ENCODE measurements at places on chromosomes 1 and 21.

DNA sequence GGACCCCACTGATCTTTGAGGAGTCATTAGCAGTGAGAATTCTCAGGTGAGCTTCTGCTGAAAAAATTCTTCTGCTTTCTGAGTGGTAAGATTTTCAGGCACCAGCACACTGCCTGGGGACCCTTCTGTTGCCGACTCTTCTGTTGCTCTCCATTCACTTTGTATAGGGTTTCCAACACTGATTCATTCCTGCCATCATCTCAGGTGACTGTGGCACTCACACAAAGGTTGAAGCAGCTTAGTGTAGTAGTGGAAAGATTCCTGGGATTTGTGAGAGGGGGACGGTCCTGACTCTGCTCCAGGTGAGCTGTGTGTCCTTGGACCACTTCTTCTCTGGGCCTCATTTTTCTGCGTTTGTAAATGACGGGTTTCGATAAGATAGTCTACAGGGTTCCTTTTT, 9.4 kb downstream of the UTP11 start:
- DNase-seq, result no peak

DNA sequence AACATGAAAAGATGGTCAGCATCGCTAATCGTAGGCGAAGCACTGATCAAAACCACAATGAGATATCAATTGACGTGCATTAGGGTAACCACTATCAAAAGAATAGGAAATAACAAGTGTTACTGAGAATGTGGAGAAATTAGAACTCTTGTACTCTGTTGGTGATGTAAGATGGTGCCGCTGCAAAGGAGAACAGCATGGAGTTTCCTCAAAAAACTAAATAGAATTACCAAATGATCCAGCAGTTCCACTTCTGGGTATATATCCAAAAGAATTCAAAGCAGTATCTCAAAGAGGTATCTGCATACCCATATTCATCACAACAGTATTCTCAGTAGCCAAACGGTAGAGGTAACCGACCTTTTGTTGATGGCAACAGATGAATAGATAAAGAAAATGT, 8.3 kb upstream of the CD101 start:
- DNase-seq, result no peak

DNA sequence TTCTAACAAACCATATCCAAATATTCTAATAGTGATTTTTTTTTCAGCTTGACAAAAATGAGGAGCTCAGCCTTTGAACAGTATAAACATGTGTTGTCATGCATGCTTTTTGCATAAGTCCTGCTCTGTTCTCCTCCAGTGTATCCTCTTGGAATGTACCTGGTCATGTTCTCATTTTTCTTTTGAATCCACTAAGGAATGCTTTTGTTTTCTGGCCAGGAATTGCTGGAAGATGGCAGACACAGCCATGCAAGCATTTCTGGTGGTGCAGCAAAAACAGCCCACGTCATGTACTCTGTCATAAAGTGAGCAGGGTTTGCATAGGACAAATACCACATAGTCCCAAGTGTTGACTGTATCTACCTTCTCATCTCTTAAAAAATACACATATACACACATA, 11.5 kb upstream of the PLD5 start:
- DNase-seq, result no peak

DNA sequence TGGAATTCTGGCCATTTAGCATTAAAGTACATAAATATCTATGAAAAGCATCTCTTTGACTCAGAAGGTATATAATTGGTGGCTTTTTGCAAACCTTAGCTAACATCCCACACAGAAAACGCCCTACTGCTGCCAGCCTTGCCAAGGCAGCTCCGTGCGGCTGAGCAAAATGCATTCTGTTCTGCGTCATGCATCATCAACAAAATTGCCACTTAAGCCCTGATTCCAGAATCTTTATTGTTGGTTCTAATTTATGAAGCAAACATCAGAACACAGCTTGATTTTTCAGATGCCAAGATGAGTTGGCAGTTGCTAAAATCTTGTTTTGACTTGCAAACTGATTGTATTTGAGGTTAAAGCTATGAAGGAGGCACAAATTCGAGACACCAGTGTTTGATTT, 314.9 kb upstream of the DEPDC1 start:
- DNase-seq, result no peak

GRCh38 chr1:55825461-55825860, 610.3 kb upstream of the USP24 start:
- no peak for DNase-seq

DNA sequence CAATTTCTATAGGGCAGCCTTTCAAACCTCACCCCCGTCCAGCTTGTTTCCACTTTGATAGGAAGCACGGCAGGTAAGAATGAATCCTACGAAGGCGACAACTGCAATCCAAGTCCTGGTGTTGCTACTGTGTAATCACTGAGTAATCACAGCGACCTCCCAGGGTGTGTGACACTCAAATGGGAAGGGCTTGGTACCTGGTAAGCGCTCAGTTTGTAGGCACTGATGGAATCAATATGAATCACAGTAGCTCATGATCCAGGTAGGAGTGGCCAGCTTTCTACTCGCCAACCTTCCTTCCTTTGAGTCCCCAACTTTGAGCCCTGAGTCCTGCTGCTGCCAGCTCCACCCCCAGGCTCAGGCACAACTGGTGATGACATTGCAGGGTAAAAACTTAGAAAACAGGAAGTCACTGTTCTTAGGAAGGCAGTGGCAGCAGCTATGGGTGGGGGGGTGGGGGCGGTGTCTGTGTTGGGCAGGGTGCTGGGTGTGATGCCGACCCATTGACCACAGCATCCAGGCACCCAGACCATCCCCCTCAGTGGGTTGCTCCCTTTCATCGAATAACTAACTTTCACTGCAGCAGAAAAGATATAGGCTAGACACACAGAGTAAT, 70.7 kb downstream of the CD247 start:
- peak; percentile 57 for DNase-seq

GRCh38 chr1:24414775-24415333, 748 bp upstream of the NIPAL3 start:
- DNase-seq, result no peak

DNA sequence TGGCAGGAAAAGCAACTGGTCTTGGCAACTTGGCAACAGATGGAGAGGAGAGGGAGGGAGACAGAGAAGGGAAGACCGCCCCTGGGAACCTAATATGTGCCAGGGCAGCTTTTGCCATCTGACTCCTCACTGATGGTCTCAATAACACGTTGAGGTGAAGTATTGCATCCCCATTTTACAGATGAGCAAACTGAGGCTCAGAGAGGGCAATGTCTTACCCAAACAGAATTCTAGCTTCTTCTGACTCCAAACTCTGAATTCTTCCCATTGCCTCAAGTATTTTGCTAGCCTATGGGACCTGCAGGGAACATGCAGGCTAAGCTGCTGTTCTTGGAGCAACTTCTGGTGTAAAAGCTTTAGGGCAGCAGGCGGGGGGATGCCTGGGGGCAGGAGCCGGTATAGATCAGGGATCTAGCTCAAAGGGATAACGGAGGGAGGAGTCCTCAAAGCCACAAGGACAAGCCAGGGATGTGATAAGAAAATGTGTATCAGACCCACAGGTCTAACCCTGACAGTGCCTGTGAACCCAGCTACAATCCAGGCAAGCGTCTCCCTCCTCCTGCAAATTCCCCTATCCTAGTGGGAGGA, 7.2 kb upstream of the GUCA2A start:
- DNase-seq, result no peak

- no peak for DNase-seq
These were observed 567.1 kb downstream of the PTPRC start for GRCh38 chr1:199205740-199206441.

DNA sequence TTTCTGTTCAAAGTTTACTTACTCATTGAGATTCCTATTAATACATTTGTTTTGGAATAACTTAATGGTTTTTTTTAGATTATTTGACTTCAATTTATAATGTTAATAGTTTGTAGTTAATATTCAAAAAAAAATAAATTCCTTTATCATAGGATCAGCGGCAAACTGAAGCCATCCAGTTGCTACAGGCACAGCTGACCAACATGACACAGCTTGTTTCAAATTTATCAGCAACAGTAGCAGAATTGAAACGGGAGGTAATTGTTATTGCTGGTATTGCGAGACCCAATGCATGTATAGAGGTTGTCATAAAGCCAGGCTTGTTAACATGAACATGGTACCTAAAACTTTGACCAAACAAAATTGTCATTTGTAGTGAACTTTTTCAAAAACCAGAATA, 59.0 kb upstream of the FASLG start:
- DNase-seq, result no peak

DNA sequence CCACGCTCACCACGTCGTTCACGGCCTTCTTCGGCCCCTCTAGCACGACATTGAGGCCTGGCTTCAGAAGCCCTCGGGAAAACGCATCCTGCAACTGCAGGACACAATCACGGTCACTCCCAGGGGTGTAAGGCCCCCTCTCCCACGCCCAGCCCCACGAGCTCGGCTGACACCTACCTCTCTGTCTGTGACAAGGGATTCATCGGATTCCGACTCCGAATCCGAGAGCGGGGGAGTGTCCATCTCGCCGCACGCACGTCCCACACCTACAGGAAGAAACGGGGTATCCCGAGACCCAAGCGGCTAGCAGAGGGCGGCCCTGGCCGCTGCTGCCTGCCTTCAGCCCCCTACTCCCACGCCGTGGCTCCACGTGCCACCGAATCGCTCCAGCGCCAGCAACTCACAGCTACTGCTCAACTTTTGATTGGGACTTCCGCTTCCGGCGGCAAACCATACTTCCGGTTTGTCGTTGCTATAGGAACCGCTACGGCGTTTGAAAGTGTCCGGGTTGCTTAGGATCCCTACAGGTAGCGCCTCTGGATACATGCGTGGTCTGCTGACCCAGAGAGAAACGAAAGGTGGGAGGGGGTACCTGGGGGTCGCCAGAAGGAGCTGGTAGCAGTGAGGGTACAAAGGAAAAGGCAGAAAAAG, at the start of the genes CFAP57 and EBNA1BP2:
Gene CFAP57, plus strand, starts transcription at position 455 of the 651 bp plus-strand sequence. CDS start 424 bp downstream, outside the sequence.
Gene EBNA1BP2, minus strand, starts transcription at position 415 of the 651 bp plus-strand sequence. Its CDS starts 172 bp downstream, at position 243.
- DNase-seq, result peak; percentile 87

DNA sequence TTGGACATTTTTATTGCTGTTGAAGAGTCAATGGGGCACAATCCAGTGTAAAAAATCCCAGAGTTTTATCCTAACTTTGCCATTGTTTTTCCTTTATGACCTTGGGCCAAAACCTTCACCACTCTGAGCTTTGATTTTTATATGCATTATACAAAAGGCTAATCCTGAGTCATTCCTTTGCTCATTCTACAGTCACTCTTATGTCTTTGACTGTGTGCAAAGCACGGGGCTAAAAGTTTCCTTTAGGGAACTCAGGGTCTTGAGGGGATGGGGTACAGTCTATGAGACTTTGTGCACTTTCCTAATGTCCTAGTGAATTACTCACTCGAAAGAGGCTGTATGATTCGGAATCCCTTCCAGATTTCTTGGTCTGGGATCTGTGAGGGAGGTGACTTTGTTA, 543.2 kb upstream of the CAMK1G start:
- DNase-seq, result no peak

DNA sequence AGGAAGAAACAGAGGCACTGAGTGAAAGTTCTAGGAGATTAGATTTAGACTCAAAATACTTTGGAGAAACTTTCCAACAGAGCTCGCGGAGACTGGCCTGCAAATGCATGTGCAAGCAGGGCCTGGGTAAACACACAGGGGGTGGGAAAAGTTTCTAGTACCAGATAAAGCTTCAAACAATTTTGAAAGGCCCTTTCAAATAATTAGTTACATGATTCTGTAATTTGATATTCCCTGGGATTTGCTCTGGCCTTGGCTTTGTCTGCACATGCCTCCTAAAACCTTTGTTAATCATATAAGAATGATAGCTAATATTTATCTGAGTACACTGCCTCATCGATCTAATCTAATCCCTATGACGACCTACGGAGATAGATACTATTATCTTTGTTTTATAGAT, 31.3 kb downstream of the VTCN1 start:
- DNase-seq, result no peak

DNA sequence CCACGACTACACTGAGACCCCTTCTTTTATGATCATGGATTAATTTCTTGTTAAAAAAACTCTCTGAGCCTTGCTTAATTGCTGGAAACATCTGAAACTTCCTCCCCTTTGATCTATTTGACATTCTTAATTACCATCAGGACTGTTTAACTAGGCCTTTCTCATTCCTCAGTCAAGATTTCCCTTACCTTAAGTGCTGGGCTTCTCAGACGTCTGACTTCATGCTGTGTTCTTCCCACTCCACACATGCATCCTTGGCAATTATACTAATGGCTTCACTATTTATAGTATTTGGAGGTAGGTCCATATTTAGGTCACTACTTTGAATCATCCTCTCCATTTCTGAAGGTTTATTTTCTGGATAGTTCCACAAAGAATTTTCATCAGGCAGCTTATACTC, 341.3 kb upstream of the TMPRSS15 start:
- DNase-seq, result no peak

DNA sequence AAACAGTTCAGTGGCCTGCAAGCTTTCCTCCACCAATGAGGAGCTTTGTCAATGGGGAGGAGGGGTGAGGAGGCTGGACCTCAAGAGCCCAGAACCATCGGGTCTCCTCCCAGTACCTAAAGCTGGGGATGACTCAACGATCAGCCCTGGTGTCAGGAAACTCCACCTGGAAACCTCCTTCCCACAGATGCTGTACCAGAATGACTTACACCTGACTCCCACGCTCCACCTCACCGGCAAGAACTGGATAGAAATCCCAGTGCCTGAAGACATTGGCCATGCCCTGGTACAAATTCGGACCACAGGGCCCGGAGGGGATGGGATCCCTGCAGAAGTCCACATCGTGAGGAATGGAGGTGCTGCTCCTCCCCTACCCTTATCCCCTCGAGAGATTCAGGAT, 11.4 kb downstream of the TMEM81 start:
- DNase-seq, result no peak

DNA sequence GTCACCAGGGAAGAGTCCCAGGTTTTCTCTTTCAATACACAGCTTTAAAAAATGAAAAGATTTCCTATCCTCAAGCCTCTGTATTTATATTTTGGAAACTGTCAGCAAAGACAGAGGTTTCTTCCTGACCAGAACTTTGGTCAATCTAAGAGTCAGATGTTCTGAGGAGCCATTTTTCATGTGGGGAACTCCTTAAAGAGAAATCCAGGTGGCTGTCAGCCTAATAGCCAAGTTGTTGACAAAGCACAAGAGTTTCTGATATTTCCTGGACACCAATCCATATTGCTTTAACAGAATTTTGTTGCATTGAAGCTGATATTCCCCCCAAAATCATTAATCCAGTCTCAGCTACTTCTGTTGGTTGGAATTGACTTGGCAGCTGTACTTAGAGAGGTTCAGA, 318.6 kb upstream of the NFIA start:
- DNase-seq, result no peak

GRCh38 chr1:10694633-10695627, 101.5 kb downstream of the CASZ1 start:
- DNase-seq, result peak; percentile 42
